EL (cell line): ENCODE measurements at places on chromosomes 5 and 9.

DNA sequence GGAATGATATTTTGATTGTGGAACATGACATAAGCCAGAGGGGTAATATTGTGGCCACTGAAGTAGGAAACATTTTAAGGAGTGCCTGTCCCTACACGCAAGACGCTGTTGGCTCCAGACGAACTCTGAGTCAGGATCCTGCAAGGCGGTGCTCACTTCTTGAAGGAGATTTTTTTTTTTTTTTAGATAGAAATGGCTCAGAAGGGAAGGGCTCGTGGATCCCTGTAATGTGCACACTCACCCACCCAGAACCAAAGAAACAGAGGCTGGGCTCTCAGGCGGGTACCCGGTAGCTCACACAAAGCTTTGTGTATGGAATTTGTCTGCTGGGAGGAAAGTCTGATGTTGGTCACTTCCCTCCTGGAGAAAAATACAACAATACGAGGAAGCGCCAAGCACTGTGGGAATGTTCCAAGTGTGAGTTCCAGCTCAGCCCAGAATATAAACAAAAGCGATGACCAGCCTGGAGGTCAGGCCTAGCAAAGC, 25.7 kb downstream of the RAPGEF1 start:
- DNase-seq = peak; percentile 81

- no peak for DNase-seq
Observed at GRCh38 chr5:179114756-179115155, 54.6 kb downstream of the ZNF354C start.

DNA sequence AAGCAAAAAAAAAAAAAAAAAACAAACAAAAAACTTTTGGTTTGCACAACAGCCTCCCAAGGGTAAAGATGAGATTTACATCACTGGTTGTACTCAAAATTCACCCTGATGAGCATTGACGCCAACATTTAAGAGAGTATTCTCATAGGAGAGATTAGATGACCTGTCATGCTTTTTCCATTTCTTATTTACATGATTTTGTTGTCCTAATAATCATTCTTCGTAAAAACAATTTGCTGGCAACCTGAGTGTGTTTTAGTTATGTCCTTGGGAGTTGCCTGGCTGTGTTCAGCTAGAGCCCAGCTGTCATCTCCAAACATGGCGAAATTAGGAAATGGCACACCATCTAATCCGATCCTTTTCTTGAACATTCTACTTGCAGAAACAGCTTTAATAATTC, 186.4 kb upstream of the MRPS30 start:
- DNase-seq = no peak

DNA sequence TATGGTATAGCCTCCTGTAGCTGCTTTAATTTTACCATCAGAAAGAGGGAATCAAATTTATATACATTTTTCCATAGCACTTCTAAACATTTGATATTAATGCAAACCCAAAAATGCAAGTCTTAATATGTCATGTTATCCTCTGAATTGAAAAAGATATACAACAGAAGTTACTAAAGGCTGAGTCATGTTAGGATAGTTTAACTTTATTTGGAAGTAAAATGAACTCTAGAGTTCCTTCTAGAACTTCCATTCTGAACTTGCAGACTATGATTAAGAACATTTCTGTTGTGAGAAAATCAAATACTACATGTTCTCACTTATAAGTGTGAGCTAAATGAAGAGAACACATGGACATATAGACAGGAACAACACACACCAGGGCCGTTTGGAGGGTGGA, 317.3 kb upstream of the PRR16 start:
- DNase-seq = no peak

DNA sequence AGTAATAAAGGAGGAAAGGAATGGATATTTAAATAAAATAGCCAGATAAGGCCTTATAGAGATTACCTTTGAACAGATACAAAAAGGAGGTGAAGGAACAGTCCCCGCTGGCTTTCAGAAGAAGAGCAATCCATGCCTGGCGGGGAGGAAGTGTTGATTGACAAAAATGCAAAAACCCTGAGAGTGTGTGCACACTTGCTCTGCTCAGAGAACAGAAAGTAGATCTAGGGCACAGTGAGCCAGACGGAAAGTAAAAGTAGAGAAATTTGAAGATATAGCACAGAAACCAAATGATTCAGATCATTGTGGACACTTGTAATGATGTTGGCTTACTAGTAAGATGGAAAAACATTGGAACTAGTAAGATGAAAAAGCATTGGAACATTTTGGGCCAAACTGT, 720.6 kb downstream of the PTPRD start:
- DNase-seq = no peak

DNA sequence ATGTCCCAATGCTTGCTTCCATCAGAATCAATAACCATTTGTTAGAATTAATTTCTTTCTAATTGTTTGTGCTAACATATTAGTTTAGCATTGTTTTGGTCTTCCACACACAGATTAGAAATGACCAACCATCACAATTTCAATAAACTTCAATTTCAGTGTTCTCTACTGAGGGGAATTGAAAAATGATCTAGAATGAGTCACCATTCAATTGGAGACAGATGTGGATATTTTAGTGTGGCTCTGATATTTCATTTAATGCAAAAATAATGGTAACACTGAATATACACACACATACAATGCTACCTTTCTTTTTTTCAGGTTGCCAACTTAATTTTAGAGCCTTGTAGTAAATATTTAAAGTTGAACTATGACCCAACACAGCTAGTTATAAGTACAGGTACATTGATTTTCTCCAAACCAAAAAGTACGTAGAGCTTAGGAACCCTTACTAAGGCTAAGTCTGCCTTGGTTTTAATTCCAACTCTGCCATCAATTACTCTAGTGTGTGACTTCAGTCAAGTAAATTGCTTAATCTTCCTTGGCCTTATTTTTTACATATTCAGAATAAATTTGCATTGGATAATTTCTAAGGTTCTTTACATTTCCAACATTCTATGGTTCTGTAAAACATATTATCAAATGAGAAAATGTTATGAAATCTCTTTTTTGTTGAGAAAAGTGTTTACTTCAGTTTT, 143.9 kb downstream of the DMRTA1 start:
- no peak for DNase-seq

- DNase-seq = peak; percentile 13
Observed at GRCh38 chr5:6540111-6540827, 91.6 kb downstream of the UBE2QL1 start.

DNA sequence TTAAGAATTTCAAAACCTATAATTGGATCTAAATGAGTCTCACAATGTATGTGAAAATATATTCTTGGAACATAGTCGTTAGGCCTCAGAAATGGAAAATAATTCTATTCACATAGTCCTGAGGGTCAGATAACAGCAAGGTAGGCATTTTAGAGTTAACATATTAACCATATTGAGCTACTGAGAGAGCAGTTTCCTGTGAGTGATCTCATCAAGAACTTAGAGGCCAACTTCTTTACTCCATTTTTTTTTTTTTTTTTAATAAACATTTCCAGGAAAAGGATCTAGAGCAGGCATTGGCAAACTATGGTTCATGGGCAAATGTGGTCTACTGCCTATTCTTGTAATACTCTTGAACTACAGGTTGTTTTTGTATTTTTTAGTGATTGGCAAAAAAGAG, 26.6 kb downstream of the RAB24 start:
- DNase-seq = no peak

- no peak for DNase-seq
Observed at GRCh38 chr5:77376609-77377300, 115.4 kb downstream of the WDR41 start.

DNA sequence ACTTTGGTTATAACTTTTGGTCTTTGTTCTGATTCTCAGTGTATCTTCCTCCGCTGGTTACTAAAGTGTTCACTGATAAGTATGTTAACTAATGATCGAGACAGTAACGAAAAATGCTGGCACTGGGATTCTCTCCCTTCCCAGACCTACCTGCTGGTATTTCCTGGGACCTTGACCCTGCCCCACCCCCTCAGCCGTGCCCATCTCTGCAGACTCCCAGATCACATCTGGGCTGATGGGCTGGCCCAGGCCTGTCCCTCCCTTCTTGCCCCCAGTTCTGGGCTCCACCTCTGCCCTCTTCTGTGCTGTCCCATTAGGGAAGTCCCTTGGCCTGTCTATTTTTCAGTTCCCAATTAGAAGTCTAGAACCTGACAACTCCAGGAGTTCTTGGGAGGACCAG, 46.9 kb downstream of the NEURL1B start:
- DNase-seq = no peak

GRCh38 chr5:5418006-5418405, 4.5 kb upstream of the ICE1 start:
- DNase-seq = peak; percentile 28
